Stimulated activated CD4-positive, alpha-beta T cell treated with anti-CD3 and anti-CD28 coated beads, Interleukin-1b, Interleukin-23, amount 100 ng/mL, for 24 hours (primary cell): ENCODE measurements at places on chromosomes 2 and 18.

DNA sequence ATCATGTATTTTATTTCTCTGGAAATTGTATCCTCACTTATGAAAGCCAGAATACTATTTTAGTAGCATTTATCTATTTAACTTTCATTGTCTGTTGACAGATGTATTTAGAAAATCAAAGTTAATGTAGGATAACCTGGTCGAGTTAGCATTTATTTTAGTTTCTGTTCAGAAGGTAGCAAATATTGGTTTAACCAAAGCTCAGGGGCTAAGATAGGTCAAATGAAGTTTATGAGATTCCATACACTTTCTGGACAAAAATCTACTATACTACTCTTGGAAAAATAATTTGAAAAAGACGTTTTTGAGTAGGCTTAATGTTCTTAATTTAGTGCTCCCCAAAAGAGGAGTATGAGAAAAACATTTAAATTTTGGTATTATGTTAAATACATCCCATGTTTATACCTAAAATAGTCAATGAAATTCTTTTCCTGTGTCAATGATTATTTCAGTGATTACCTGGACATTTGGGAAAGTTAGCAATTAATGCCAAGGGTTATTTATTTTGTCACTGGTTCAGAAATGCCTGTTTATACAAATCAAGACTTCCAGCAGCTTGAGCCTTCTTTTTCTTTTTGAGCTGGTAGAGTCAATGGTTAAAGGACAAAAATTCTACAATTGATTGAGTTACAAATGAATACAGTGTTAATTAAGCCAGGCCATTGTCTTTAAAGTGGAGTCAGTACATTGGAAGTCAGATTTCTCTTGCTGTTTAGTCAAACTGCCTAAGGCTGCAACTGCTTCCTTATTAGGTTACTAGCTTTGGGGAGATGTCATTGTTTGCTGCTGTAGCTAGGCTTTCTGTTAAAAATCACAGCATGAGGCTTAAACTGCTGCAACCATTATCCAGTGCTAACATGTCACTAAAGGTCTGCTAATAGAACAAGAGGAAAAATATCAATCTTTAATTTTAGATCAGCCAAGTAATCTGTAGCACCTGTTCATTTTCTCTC lies 182.3 kb downstream of the CAMKMT start:
- no peak for DNase-seq

DNA sequence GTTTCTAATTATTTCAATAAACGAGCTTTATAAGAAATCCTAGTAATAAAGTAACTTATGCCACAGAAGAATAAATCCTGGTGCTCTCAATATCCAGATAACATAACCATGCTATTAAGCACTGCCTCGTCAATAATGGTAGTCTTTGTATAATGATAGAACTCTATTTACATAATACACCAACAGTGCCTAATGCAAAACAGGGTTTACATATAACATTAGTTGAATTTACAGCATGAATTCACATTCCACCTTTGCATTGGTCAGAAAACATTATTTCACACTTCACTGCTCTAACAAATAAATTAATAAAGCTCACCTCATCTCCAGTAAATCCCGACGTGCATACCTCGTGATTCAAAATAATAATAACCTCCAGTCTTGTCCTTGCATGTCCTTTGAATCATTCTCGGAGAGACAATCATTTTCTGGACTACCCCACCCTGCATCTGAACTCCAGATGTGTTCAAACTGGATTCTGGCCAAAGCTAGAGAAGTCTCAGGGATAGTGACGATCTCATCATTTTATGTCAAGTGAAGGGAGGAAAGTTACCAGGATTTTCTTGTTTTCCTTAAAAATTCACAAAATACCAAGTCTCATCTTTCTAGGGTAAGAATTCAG lies 189.2 kb downstream of the NCKAP5 start:
- no peak for DNase-seq

DNA sequence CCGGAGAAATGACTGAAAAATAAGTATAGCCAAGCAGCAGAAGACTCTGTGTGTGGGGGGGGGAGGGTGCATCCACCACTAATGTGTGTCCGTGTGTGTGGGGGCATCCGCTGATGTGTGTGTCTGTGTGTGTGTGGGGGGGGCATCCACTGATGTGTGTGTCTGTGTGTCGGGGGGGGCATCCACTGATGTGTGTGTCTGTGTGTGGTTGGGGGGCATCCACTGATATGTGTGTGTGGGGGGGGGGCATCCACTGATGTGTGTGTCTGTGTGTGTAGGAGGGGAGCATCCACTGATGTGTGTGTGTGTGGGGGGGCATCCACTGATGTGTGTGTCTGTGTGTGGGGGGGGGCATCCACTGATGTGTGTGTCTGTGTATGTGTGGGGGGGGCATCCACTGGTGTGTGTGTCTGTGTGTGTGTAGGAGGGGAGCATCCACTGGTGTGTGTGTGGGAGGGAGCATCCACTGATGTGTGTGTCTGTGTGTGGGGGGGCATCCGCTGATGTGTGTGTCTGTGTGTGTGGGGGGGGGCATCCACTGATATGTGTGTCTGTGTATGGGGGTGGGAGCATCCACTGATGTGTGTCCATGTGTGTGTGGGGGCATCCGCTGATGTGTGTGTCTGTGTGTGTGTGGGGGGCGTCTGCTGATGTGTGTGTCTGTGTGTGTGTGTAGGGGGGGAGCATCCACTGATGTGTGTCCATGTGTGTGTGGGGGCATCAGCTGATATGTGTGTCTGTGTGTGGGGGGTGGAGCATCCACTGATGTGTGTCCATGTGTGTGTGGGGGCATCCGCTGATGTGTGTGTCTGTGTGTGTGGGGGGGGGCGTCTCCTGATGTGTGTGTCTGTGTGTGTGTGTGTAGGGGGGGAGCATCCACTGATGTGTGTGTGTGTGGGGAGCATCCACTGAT lies 125.0 kb downstream of the NFATC1 start:
- no peak for DNase-seq

GRCh38 chr2:14324308-14324707 lies 308.2 kb upstream of the LRATD1 start:
- DNase-seq, result no peak

GRCh38 chr2:235634435-235635158 lies 140.8 kb downstream of the AGAP1 start:
- no peak for DNase-seq
